ENCODE measurements at places on chromosomes 16 and 17.

DNA sequence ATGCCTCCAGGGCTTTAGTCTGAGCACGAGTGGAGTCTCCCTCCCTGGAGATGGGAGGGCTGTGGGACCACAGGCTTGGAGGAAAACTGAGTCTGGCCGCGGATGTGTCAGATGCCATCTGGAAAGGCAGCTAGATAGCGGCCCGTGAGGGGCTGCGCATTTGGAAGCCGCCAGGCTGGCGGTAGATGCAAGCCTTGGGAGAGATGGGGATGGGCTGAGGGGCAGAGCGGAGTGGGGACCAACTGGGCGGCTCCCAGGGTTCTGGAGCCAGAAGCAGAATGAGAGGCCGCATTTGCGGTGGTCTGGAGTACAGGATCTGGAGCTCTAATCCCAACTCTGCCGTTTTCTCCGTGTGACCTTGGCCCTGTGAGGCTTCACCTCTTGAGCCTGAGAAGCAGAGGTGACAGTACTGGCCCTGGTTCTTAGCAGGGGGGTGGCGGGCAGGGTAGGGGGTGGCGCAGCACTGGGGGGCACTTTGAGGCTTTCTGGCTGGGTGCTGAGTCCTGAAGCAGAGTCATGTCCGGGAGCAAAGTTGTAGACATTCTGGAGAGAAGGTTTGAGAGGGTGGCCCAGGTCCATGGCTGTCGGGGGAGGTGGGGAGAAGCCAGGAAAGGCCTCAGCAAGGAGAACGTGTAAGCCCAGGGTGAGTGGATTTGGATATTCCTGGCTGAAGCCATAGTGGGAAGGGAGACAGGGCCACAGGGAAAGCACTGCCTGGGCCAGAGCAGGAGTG lies 6.7 kb downstream of the INO80E start:
- no peak for DNase-seq

DNA sequence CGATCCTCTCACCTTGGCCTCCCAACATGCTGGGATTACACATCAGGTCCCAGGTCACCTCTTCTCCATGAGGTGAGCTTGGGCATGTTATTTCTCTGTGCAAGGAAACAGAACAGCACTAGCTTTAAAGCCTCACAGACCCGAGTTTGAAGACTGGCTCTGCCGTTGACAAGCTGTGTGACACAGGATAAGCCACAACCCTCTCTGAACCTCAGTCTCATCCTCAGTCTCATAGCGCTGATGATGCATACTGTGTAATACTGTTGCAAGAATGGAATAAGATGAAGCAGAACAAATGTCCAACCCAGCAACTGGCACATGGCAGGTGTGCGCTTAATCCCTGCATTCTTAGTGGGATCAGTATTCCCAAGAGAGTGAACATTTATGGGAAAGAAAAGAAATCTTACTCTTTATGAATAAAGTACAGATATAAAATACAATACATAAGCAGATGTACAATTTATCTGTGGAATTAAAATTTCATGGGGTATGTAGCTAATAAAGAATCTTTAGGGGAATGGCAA lies 43.5 kb downstream of the ABAT start:
- DNase-seq: no peak

DNA sequence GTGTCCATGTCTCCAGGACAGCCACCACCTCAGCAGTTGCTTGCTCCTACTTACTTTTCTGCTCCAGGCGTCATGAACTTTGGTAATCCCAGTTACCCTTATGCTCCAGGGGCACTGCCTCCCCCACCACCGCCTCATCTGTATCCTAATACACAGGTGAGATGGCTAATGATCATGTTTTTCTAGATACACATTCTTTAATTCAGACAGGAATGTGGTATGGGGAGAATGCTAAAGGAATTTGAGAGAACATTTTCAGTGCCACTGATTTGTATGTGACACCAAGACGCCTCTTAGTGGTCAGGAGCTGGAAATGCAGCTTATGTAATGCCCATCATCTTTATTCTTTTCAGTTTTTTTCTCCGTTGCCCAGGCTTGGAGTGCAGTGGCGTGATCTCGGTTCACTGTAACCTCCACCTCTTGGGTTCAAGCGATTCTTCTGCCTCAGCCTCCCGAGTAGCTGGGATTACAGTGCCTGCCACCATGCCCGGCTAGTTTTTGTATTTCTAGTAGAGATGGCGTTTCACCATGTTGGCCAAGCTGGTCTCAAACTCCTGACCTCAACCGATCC lies 8.9 kb upstream of the RAPGEFL1 start:
- peak; percentile 82 for DNase-seq

- DNase-seq: peak; percentile 95
These were observed 21.8 kb downstream of the DRC3 start for GRCh38 chr17:17994271-17995069.

DNA sequence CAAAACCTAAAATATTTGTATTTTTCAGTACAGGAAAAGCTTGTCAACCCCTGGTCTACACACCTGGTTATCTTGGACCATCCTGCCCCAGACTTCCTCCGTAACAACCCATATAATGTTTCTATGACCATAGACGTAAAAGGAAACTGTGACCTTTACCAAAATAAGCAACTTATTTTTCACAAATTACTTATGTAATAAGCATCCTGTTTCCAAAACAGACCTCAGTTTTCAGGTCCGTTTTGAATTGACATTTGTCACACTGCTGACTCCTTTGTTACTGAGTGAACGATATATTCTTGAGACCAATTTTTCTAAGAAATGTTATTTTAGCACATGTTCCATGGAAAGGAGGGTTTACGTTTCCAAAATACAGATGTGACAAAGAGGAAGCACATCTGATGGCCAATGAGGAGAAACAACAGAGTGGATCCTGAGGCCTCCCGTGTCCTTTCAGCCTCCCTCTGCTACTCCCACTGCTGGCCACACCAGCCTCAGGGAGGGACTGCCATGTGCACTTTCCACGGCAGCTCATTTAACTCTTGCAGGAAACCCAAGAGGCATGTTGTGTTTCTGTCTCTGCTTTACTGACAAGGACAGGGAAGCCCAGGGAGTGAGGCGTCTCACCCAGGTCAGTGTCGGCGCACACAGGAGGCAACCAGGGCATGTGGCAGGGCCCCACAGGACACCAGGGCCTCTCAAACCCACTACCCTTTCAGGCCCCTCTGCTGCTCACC lies 20.1 kb upstream of the ALDH3A1 start:
- no peak for DNase-seq

GRCh38 chr16:66926961-66927436 lies 1.7 kb upstream of the RRAD start:
- DNase-seq: peak; percentile 68

GRCh38 chr17:27461192-27461859 lies 5.1 kb downstream of the KSR1 start:
- DNase-seq: peak; percentile 80

DNA sequence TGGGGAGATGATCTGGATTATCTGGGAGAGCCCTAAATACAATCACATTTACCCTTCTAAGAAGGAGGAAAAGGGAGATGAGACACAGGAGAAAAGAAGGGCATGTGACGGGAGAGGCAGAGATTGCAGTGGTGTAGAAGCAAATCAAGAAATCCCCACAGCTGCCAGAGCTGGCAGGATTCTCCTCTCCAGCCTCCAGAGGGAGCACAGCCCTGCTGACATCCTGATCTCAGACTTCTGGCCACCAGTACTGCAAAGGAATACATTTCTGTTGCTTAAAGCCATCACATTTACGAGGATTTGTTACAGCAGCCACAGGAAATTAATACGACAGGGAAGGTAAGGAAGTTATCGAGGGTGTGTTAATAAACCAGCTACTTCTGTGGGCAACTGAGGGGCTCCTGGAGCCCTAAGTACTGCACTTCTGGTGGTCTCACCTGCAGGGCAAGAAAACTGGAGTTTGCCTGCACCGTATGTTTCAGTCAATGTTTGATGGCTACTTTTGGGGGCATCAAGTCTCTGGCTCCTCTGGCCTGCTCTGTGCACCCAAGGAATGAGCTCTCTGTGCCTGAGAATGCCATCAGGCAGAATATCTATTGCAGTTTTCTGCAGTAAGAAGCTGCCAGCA lies 22.9 kb upstream of the CDH13 start:
- peak; percentile 86 for DNase-seq

DNA sequence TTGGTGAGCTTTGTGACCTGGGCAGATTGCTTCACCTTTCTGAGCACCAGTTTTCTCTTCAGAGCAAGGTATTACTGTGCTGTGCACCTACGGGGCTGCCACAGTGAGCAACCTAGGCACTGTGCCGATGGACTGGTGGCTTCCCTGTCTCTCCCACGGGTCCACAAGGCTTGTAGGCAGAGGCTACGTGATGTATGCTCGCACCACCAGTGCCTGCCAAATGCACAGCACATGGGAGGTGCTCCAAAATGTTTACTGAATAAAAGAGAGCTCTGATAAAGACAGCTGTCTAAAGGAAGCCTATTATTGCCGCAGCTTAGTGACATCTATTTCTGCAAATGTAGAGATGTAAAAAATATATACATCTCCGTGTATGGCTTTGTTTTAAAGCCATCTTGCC lies 139.2 kb downstream of the CDK5R1 start:
- DNase-seq: peak; percentile 57

DNA sequence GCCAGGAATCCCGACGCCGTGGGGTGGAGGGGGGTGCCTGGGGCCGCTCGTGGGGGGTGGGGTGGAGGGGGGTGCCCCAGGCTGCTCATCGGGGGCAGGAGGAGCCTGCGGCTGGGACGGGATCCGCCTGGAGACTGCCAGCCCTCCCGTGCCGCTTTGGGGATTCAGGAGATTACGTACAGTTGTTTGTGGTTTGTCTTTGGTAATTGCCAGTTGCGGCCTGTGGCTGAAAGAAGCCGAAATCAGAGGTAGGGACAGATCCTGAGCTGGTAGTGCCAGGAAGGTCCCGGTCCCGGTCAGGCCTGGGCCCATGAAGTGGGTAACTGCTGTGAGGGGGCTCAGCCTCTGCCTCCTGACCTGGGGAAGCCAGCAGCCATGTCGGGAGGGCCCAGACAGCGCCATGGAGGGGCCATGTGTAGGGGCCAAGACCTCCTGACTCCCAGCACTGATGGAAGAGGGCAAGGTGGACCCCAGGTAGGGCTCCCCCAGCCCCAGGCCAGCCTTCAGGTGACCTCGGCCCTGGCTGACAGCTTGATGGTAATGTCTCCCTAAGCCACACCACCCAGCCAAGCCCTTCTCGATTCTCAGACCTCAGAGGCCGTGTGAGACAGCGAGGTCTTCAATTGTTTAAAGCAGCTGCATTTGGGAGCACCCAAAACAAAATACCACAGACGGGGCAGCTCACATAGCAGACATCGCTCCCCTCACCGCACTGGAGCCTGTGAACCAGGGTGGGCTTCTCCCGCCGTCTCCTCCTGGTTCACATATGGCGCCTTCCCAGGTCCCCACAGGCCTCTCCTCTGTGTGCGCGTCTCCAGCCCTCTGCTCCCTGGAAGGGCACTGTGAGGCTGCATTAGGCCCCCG lies 34.9 kb upstream of the SSTR5 start:
- DNase-seq: no peak

GRCh38 chr17:42120161-42120769 lies 902 bp downstream of the KAT2A start:
- no peak for DNase-seq

DNA sequence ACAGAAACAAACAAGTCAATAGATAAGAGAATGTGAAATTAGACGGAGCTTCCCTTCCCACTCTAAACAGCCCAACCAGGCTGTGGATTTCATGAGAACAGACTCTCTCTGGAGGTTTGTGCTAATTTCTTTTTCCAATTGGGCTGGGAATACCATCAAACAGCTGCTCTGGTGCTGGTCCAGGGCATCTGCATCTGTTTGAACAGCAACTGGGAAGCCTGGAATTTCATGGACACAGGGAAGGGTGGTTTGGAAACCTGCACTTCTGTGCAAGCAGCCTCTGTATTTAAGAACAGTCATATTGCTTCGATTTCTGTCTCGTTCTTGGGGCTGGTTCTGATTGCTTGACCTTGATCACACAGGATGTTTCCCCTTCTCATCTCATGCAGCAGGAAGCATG lies 88.7 kb downstream of the FOXL1 start:
- no peak for DNase-seq

DNA sequence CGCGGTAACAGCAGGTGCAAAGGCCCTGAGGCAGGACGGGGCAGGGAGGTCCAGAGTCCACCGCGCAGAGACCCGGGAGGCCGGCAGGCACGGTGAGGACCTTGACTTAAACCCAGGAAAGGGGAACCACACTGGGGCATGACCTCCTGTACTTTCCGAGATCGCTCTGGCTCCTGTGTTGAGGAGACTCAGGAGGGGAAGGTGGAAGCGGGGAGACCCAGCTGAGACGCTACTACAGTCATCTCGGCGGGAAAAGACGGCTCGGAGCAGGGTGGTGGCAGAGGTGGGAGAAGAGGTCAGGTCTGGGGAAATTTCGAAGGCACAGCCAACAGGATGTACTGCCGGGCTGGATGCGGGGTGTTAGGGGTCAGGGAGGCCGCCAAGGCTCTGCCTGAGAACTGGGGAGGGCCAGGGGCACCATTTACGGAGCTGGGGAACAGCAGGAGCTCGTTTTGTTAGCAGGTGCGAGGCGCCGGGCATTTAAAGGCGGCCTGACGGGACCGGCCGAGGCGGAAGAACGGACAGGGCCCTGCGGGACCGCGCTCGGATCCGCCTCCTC lies 22.3 kb downstream of the NPTX1 start:
- no peak for DNase-seq

- DNase-seq: no peak
These were observed 33.4 kb downstream of the ITGB3 start for GRCh38 chr17:47287068-47287467.

- DNase-seq: no peak
These were observed 18.7 kb upstream of the LGALS9 start for GRCh38 chr17:27612160-27612770.

- peak; percentile 67 for DNase-seq
These were observed 178.6 kb downstream of the NTN1 start for GRCh38 chr17:9199571-9200551.

- DNase-seq: no peak
These were observed 868.8 kb downstream of the CDH11 start for GRCh38 chr16:64253096-64253495.

DNA sequence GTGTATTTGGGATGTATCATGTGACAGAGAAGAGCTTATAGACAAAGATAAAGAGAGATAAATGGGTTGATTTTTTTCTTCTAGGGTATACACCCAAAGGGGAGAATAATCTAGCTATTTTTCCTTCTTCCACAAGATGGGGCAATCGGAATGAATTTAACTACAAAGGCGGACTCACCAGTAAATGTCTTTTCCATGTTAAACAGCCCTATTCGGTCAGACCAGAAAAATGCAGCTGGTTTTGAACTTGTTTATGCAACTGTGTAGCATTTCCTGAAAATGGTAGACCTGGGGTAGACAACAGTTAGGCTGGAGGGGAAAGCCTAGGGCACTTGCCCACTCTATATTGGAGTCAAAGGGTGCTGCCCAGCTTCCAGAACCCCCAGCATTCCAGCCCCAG lies 477.1 kb downstream of the TOX3 start:
- peak; percentile 53 for DNase-seq

Measured in endodermal cell (in vitro differentiated cells).